ELR (cell line): ENCODE measurements at places on chromosomes 12 and 14.

GRCh38 chr12:30974746-30975500, 48.4 kb downstream of the TSPAN11 start:
- no peak for DNase-seq

GRCh38 chr14:19851365-19851764, 23.6 kb upstream of the OR4K2 start:
- DNase-seq = no peak

- DNase-seq = peak; percentile 96
These were observed 14.1 kb downstream of the FBXW8 start for GRCh38 chr12:116924558-116925453.

- no peak for DNase-seq
These were observed 761.2 kb downstream of the NOVA1 start for GRCh38 chr14:25836636-25837035.

GRCh38 chr14:88791629-88792472, 902 bp downstream of the EML5 start:
- peak; percentile 6 for DNase-seq

GRCh38 chr12:94481734-94482133, 22.1 kb upstream of the CEP83 start:
- DNase-seq = no peak

DNA sequence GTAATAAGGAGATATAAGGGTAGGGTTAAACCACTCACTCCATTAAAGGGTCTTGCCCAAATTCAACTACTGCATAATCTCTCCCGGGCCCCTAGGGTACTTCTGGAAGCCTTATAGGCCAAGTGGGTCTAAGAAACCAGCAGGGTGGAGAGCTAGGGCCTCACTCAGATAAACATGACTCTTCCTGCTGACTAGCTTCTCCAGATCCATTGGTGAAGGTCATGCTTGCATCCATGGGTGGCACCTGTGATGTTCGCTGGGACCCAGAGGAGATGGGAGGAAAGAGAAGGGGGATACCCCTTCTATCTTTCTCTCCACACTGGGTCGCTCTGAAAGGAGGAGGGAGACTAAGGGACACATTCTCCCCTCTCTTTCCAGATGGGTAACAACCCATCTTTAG, 36.1 kb upstream of the HIGD1C start:
- DNase-seq = no peak

GRCh38 chr12:47686645-47687240, 19.1 kb downstream of the RPAP3 start:
- DNase-seq = peak; percentile 65

DNA sequence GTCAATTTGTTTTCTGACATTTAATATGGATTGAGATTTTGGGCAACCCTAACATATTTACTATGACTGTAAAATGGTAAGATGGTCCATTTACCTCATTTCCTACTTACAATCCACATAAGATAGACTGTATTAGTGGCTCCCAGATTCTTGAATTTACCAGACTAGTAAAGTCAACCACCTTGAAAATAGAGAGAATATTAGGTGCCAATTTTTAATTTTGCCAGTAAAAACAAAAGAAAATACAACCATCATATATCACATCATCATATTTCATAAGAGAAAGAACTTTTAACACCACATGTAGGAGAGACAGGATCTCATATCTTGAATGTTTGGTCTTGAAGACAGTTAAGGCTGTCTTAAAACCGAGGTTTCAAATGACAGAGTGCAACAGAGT, 7.7 kb upstream of the FBLN5 start:
- DNase-seq = no peak

DNA sequence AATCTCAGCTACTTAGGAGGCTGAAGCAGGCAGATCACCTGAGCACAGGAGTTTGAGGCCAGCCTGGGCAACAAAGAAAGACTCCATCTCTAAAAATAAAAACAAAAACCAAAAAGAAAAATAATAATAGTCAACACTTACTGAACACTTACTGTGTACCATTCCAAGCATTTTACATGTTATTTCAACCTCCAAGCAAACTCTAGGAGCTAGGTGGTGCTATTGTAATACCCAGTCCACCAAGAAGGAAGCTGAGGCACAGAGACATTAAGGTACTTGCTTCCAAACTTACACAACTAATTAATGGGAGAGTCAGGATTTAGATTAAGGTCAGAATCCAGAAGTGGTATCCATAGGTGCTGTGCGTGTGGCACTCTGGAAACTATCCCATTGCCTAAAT, 13.7 kb upstream of the OR6J1 start:
- peak; percentile 58 for DNase-seq

GRCh38 chr12:52146822-52147366, 44.9 kb downstream of the KRT80 start:
- DNase-seq = no peak

DNA sequence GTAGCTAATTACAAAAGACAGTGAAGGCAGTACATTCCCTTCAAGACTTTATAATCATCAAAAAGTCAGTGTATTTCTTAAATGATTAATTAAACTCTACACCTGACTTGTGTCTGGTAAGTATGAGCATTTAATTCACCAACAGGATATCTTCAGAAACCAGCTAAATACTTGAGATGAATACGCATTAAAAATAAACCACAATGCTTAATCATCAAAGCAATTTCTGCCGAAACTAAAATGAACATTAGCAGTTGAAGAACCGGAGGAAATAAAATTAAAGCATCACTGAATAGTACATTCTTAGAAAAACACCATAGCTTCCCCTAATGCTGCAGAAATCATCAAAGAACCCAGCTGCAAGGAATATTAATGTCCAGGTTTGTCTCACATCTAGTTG, 32.7 kb downstream of the SLC25A21 start:
- peak; percentile 10 for DNase-seq

GRCh38 chr12:50084775-50085614, at the start of gene SMARCD1:
SMARCD1 (plus strand) TSS chr12:50085342; CDS start chr12:50085370, 28 bp downstream.
- peak; percentile 94 for DNase-seq

- no peak for DNase-seq
These were observed 236.9 kb downstream of the PAWR start for GRCh38 chr12:79453820-79454219.

DNA sequence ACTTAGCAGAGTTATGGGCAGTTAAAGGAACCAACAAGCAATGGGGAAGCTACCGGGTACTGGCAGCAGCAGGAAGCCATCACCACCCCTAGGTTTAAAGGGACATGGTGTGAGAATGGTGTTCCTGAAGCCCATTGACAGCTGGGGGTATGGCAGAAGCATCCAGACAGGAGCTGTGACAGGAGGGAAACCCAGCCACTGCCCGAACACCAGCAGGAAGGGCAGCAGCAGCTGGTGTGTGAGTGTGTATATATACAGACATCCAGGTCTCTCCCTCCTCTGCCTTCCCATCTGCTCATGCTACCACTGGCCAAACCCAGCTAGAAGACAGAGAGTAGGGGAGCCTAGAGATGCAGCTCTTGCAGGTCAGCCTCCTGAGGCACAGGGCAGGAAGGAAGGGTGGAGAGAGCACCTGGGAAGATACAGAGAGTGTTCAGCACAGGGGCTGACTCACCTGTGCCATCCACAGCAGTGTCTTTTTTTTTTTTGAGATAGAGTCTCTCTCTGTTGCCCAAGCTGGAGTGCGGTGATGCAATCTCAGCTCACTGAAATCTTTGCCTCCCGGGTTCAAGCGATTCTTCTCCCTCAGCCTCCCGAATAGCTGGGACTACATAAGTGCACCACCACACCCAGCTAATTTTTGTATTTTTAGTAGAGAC, 9.2 kb upstream of the ADCK1 start:
- no peak for DNase-seq

DNA sequence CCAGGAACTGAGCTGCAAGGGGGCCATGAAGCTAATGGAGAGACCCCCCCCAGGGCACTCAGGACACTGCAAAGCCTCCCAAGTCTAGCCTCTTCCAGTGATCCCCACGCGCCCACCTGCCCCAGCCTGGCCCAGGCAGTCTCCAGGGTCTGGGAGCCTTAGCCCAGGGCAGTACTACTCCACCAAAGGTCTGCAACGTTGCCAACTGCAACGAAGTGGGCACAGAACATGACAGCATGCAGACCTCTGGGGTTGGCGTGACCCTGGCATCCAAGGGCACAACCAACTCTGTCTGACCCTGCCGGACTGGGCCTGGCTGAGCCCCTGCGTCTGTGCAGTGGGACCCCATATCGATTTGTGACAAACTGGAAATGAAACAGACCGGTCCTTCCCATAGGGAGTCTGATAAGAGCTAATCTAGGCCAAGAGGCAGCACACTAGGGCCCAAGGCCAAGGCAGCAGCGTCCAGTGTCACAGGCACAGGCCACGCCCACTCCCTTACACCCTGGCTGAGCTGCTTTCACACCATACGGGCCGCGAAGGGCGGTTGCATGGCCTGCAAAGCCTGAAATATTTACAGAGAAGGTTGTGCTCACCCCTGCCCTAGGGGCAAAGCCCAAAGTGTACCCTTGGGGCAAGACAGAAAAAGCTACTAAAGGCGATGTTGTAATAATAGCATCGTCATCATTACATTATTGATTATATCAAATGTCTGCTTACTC, 76.7 kb downstream of the NCOR2 start:
- no peak for DNase-seq

DNA sequence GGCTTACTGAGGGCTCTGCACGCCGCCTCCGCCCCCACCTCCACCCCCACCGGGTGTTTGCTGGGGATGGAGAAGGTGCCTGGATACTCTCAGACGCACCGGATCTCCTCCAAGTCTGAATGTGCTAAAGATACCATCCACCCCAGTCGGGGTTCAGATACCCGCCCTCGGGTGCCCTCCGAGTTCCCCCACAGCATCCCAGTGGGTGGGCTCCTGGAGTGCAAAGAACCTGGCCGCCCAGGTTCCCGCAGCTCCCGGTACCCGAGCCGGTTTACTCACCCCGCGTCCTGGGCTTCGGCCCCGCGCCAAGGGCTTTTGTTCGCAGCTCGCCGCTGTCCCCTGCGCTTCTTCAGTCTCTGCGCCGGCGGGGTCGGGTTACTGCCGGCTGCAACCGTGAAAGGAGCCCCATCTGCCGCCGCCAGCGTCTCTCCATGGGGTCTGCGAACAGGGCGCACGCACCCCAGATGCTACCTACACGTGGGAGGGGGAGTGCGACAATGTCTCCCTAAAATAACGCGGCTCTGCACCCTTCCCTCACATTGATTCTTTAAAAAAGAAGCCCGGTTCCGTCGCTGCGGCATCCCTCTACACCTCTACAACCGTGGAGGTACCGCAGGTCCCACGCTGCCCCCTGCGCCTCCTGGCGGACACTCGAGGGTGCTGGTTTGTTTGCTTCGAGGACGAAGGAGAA, at the start of gene CCDC177:
CCDC177 (minus strand) TSS at position 609 of the 691 bp plus-strand sequence. CDS start 1,249 bp downstream, outside the sequence.
- peak; percentile 72 for DNase-seq

GRCh38 chr14:96082420-96083300, 43.5 kb downstream of the C14orf132 start:
- DNase-seq = no peak

DNA sequence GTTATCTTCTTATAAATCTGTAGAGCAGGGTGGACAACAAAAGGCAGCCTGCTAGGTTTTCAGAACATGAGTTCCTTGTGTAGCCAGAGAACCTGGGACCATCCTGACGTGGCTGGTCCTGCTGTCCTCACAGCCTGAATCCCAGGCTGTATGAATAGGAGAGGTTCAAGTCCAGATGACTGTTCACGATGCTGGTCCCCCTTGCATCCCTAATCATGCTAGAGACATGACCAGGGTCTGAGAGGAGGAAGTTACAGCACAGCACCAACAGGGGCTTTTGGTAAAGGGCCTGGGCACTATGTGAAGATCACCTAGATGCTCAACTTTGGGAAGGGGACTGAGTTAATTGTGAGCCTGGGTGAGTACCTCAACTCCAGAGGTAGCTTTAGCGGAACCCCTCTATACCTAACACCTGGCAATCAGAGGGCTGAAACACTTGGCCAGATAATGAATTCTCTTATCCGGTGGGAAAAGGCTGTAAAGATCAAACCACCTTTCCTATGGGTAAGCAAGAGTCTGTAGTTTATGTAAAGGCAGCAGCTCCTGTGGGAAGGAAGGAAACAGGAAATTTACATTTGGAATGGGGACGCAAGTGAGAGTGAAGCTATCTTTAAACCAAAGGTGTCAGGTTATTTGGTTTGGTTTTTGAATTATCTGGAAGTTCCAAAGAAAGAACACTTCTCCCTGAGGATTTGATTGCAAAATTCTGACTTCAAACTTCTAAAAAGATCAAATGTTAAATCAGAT, 112.8 kb downstream of the DAD1 start:
- DNase-seq = no peak

GRCh38 chr12:27194644-27195043, 49.4 kb upstream of the STK38L start:
- no peak for DNase-seq

- no peak for DNase-seq
These were observed 850.6 kb downstream of the RPS29 start for GRCh38 chr14:48735607-48736006.

DNA sequence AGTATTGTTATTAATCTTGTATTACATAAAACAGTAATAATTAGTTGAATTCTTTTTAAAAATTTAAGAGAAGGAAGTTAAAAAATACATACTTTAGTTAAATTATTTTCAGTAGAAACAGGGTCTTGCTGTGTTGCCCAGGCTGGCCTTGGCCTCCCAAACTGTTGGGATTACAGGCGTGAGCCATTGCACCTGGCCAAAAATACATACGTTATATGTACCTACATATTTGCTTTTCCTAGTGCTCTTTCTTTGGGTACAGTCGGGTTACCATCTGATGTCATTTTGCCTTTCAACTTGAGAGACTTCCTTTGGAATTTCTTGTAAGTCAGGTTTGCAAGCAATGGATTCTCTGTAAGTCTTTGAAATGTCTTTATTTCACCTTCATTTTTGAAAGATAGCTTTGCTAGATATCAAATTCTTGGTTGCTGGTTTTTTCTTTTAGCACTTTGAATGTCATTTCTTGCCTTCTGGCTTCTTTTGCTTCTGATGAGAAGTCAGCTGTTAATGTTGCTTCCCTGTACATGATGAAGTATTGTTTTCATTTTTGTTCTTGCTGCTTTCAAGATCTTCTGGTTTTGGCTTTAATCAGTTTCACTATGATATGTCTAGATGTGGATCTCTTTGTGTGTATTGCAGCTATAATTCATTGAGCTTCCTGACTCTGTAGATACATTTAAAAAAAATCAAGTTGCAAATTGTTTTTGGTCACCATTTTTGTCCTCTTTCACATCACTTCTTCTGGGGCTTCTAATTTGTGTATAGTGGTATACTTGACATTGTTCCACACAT, 84.4 kb downstream of the SPATS2 start:
- DNase-seq = no peak

DNA sequence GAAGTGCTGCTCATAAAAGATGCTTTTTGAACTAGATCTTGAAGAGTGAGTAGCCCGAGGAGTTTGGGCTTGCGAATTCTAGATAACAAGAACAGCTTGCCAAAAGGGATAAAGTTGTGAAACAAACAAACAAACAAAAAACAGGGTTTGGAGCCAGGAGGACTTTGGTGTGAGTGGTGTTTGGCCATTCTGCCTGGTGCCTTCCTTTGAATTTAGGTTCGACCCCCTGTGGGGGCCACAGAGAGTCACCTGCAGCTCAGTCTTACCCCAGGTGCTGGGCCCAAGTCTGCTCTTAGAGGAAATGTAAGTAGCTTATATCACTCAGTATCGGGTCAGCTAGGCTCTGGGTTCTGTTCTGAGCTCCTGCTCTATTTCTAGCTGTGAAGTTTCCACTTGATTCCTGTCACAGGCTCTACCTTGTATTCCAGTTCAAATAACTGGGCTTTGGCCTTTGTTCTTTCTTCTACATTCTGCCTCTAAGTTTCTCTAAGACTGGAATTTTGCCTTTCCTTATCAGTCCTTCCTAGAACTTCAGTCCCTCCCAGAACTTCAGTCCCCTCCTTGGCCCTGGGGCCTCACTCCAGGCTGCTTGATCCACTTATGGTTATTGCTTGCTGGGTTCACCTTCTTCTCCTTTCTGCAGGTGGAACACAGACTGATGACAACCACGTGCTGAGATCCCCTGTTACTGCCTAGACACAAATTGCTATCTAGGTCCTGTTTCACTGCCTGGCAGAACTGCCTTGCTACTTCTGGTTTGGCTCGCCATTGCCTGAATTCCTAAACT, 20.5 kb upstream of the DUSP6 start:
- DNase-seq = no peak
